Endothelial cell of umbilical vein (primary cell): ENCODE measurements at places on chromosomes 2 and 18. TPM values are rescaled to one million over a fixed set of nuclear protein-coding genes. Genes with fewer than 3 reads are reported as not detected.

GRCh38 chr2:98796775-98797544, 66.0 kb upstream of the MGAT4A start:
- H3K4me1 ChIP-seq: peaks cover 43% of the 10 kb centered on the region
- H3K4me3 ChIP-seq: no peak overlapping the region
- H3K36me3 ChIP-seq: no peaks in the 10 kb centered on the region
- no peaks in the 10 kb centered on the region for H3K27me3 ChIP-seq
- no peak overlapping the region for H3K27ac ChIP-seq

- no peaks in the 10 kb centered on the region for H3K4me1 ChIP-seq
- no peak overlapping the region for H3K4me3 ChIP-seq
- H3K36me3 ChIP-seq: no peaks in the 10 kb centered on the region
Measured at GRCh38 chr2:170092436-170093060, 85.4 kb upstream of the MYO3B start.

DNA sequence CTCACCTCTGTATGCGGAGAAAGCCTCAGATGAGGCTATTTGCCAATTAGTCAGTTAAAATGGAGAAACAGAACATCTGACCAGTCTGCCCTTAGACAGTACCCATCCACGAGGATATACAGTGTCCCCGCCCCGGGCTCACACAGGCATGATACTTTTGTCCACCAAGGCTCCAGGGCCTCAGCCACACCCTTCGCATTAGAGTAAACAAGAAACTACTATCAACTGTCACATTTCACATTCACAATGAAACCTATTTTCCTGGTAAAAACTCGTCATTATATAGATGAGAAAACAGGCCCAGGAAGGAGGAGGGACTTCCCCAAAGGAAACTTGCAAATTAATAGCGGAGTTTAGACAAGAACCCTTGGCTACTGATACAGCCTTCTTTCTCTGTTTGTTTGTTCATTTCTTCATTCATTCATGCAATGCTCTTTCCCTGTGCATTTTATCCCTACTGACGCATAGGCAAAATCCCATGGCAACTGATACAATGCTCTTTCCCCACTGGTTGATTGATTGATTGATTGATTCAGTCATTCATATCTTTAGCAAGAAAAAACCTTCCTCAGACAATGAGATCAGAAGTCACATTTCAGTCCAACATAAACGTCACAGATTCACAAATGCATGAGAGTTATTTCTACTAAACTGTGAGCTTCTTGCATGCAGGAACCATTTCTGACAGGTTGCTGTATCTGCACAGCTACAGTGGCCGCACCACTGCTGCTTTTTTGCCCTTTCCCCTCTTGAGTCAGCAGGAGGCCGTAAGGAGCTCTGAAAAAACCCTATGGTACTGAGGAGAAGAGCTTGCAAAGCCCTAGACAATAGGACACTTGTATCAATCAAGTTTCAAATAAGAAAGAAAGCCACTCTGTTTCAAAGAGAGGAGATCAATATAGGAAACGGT, 777.1 kb downstream of the RNF144A start:
- H3K4me1 ChIP-seq: no peaks in the 10 kb centered on the region
- DNase-seq: no peak
- no peaks in the 10 kb centered on the region for H3K36me3 ChIP-seq
- H3K27me3 ChIP-seq: no peaks in the 10 kb centered on the region

DNA sequence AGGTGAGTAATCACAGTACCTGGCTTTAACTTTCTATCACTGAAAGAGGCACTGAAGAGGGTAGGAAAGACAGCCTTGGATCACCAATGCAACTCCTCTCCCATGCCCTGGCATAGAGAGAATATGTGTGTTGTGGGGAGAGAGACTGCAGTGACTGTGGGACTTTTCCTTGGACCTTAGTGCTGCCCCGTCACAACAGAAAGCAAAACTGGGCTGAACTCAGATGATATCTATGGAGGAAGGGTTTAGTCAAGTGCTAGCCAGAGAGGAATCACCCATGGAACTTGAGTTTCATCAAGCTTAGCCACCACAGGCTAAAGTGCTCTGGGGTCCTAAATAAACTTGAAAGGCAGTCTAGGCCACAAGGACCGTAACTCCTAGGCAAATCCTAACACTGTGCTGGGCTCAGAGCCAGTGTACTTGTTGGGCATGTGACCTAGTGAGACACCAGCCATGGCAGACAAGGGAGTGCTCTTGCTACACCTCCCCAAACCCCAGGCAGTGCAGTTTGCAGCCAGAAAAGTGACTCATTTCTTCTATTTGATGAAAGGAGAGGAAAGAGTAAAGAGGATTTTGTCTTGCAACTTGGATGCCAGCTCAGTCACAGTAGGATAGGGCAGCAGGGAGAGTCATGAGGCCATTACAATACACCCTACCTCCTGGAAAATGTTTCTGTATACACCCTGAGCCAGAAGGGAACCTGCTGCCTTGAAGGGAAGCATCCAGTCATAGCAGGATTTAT, 105.8 kb upstream of the SPOPL start:
- no peak for DNase-seq
- no peaks in the 10 kb centered on the region for H3K4me1 ChIP-seq
- no peaks in the 10 kb centered on the region for H3K27me3 ChIP-seq

DNA sequence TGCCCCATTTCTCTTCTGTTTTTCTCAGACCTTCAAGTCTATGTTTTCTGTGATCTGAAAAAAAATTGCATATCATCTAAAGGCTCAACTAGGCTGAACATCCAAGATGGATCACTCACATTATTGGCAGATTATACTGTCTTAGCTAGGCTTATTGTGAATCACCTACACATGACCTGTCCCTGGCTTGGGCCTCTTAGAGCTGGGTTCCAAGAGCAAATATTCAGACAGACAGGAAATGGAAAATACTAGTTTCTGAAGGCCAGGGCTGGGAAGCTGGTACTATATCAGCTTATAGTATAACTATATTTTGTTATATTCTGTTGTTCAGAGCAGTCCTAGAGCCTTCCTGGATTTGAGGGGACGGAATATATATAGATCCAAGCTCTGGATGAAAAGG, 90.3 kb downstream of the PIK3C3 start:
- DNase-seq: peak; percentile 50
- no peaks in the 10 kb centered on the region for H3K27me3 ChIP-seq

- H3K27ac ChIP-seq: no peak overlapping the region
- no peaks in the 10 kb centered on the region for H3K4me1 ChIP-seq
- H3K4me3 ChIP-seq: no peak overlapping the region
- no peaks in the 10 kb centered on the region for H3K27me3 ChIP-seq
Measured at GRCh38 chr2:241967467-241968144, 98.1 kb downstream of the RTP5 start.

DNA sequence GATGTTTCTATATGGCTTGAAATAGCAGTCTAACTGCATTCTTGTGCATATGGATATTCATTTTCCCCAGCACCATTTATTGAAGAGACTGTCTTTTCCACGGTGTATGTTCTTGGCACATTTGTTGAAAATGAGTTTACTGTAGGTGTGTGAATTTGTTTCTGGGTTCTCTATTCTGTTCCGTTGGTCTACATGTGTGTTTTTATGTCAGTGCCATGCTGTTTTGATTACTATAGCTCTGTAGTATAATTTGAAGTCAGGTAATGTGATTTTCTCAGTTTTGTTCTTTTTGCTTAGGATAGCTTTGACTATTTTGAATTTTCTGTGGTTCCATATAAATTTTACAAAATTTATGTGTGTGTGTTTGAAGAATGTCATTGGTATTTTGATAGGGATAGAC, 201.0 kb downstream of the MBD5 start:
- no peaks in the 10 kb centered on the region for H3K27me3 ChIP-seq
- H3K36me3 ChIP-seq: no peaks in the 10 kb centered on the region
- no peak for DNase-seq
- no peak overlapping the region for H3K27ac ChIP-seq

DNA sequence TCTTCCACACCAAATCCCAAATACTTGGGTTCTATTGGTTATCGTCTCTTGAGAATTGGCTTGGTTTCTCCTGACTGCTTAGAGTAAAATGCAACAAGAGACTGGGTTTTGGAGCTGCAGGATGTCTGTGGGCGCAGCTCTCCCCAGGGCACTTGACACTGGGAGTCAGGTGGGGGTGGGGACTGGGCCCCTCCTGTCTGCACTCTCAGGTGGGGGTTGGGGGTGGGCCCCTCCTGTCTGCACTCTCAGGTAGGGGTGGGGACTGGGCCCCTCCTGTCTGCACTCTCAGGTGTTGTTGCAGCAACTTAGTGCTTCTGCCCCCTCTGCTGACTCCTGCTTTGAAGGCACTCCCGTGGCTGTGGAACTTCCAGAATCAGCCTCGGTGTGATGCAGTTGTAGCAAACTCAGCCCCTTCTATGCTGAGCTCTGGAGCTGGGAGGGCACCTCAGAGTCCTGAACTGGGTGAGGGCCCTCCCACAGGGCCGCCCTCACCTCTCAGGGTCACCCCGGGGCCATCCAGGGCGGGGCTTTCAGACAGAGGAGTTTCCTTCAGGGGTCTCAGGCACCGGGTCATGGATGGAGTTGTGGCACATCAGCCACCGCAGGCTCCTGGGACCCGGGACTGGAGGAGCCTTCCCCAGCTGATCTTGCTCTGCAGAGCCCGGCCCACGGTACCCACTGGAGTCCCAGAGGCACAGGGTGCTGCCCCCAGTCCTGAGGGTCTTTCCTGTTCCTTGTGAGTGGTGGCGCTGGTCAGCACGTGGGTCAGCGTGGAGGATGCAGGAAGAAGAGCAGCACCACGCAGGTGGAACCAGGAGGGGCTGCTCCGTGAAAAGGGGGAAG, 22.9 kb upstream of the CIDEA start:
- H3K4me3 ChIP-seq: no peak overlapping the region
- no peaks in the 10 kb centered on the region for H3K27me3 ChIP-seq
- DNase-seq: no peak
- peaks cover 9% of the 10 kb centered on the region for H3K4me1 ChIP-seq
- no peak overlapping the region for H3K27ac ChIP-seq
- no peaks in the 10 kb centered on the region for H3K36me3 ChIP-seq

- no peaks in the 10 kb centered on the region for H3K4me1 ChIP-seq
- H3K4me3 ChIP-seq: no peak overlapping the region
- H3K36me3 ChIP-seq: no peaks in the 10 kb centered on the region
- DNase-seq: no peak
- H3K27me3 ChIP-seq: no peaks in the 10 kb centered on the region
Measured at GRCh38 chr18:53135654-53136053, 795.7 kb downstream of the DCC start.

Gene NDC80
- total RNA-seq: 39.6 and 43.2 TPM in 2 replicates

Gene CLEC4F
- total RNA-seq: not detected in 2 replicates

Gene GAL3ST2
- 0.23 TPM in 1 of 2 replicates, not detected in the other for total RNA-seq

Gene RBKS
- 0.64 and 0.74 TPM in 2 replicates for total RNA-seq

Gene FSHR
- total RNA-seq: not detected in 2 replicates

Gene FAM237A
- not detected in 2 replicates for total RNA-seq
